ENCODE measurements at places on chromosomes 13 and 19.

GRCh38 chr13:30388406-30389283 lies 33.6 kb upstream of the UBE2L5 start:
- DNase-seq = no peak

- no peak for DNase-seq
These were observed 7.4 kb upstream of the SLITRK6 start for GRCh38 chr13:85806553-85807175.

DNA sequence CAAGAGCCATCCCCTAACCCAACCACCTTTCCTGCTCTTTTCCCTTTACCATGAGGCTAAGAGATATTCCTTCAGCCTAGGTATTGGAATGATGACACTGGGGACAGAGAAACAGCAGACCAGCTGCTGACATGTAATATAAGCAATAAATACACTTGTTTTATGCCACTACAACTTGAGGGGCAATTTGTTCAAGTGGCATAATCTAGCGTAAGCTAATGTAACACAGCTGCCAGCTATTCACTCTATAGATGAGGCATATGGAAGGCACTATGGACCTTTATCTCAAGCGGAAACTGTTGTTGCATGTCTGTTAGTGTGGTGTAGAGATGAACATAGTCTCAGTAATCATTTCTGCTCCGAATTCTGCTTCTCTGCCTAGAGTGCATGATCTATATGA lies 111.1 kb downstream of the STARD13 start:
- no peak for DNase-seq

DNA sequence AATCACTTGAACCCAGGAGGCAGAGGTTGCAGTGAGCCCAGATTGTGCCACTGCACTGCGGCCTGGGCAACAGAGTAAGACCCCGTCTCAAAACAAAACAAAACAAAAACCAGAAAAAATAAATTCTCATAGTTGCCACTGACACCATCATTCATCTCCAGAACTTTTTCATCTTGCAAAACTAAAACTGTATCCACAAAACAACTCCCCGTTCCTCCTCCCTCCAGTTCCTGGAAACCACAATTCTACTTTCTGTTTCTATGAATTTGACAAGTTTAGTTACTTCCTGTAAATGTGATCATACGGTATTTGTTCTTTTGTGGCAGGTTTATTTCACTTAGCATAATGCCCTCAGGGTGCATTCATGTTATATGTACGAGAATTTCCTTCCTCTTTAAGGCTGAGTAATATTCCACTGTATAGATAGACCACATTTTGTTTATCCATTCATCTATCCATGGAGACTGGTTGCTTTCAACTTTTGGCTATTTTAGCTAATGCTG lies 13.2 kb upstream of the ADGRE5 start:
- no peak for DNase-seq

GRCh38 chr13:109883181-109884180 lies 97.1 kb upstream of the IRS2 start:
- no peak for DNase-seq

DNA sequence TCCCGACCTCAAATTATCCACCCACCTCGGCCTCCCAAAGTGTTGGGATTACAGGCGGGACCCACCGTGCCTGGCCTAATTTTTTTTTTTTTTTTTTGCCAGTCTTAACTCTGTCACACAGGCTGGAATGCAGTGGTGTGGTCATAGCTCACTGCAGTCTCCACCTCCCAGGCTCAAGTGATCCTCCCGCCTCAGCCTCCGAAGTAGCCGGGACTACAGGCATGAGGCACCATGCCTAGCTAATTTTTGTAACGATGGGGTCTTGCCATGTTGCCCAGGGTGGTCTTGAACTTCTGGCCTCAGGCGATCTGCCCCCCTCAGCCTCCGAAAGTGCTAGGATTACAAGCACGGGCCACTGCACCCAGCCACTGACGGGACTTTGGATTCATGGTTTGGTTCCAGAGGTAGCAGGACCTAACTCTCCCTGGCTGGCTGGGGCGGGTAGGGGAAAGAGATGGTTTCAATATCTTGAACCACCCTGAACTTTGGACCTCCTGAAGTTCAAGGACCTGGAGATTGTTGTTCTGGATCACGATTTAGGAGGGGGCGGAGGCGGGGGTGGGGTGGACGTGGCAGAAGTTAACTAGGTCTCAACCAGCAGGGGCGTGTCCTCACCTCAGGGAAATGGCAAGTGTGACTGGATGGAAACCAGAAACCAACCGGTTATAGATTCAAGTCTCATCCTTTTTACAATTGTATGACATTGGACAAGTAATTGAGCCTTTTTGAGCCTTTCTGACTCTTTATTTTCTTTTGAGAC lies 40.8 kb downstream of the IER2 start:
- DNase-seq = no peak

DNA sequence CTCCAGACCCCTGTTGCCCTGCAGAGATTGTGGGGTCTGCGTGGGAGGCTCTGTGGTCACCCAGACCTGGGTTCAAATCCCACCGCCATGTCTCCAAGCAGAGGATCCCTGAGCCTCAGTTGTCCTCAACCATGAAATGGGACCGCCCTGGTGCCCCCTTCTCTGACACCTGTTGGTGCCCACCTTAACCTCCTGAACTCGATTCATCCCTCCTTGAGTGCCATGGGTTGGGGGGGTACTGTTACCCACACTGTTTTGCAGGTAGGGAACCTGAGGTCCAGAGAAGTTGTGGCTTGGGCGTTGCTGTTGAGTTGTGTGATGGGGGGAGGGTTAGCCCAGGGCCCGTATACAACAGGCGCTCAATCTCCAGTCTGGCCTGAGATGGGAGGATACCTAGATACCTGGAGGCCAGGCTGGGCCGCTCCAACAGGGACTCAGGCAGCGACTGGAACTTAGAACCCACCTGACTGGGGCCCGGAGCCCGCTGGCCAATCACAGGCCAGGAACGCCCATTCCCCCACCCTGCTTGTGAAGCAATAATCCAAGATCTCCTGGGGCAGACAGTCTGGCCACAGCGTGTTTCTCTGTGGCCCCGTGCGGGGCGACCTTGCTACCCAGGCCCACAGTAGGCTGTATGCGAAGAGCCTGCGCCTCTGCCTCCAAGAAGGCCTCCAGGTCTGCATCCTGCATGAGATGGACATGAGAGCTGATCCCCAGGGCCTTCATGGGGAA lies 2.8 kb downstream of the ARID3A start:
- DNase-seq = no peak

- no peak for DNase-seq
These were observed 136.3 kb upstream of the SERP2 start for GRCh38 chr13:44237276-44237767.
